SK-N-MC (cell line): ENCODE measurements at places on chromosomes 3 and 15.

DNA sequence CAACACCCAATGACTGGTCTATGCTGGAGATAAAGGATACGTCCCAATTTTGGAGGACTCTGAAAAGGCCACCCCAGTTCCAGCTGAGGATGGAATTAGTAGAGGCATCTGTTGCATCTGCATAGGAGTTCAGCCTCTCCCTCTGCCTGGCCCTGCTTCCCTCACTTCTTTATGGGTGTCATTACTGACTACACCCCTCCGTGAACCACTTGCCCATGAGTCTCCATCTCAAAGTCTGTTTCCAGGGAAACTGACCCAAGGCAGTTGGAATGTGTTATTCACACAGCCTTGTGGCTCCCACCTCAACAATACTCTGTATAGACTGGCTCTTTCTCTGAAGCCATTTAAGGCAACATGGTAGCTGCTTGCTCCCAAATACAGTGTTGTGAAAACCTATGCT lies 21.4 kb upstream of the PCOLCE2 start:
- no peak for DNase-seq

DNA sequence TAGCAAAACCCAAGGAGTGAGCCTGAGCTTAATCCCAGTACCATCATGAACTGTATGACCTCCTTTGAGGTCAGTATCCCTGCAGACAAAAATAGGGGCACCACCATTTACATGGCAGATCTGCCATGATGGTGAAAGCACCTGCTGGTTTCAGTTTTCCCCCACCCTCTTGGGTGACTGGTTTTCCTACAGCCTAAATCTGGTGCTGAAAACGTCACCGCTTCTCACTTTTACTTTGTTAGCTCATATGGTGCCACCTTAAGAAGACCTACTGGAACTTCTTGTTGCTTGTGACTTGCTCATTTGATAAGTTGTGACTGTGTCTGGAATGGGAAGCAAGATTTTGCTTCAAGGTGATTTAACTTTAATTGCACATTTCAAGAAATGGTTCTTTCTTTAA lies 5.1 kb downstream of the PPP1R2 start:
- DNase-seq = no peak

- DNase-seq = no peak
These were observed 142.5 kb downstream of the NR1I2 start for GRCh38 chr3:119924111-119925094.

GRCh38 chr15:37375519-37375918 lies 275.2 kb upstream of the MEIS2 start:
- no peak for DNase-seq

- DNase-seq = no peak
These were observed 35.2 kb downstream of the KIF9 start for GRCh38 chr3:47247131-47248064.

DNA sequence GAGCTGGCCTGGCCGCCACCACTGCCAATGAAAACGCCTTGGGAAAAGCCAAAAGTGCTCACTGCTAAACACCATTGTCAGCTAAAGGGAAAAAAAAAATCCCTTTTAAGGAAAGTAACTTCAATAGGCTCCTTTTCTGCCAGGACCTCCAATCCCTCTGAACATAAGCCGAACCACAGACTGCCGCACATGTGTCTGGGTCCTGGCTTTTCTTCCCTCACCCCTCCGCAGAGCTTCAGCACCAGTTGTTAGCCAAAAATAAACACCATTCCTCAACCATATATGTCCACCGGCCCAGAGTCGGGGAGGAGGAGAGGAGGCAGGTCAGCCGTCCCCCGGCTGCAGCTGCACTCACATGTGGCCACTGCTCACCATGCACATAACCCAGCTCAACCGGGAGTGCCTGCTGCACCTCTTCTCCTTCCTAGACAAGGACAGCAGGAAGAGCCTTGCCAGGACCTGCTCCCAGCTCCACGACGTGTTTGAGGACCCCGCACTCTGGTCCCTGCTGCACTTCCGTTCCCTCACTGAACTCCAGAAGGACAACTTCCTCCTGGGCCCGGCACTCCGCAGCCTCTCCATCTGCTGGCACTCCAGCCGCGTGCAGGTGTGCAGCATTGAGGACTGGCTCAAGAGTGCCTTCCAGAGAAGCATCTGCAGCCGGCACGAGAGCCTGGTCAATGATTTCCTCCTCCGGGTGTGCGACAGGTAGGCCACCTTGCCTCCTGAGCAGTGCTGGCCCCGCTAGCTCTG lies at the start of gene FBXL22:
Gene FBXL22 (plus strand): TSS at position 350 of the 753 bp plus-strand sequence. CDS start 6 bp downstream, at position 356.
- no peak for DNase-seq
